ENCODE measurements at places on chromosomes 5 and 9. TPM values are rescaled to one million over a fixed set of nuclear protein-coding genes. Genes with fewer than 3 reads are reported as not detected.

DNA sequence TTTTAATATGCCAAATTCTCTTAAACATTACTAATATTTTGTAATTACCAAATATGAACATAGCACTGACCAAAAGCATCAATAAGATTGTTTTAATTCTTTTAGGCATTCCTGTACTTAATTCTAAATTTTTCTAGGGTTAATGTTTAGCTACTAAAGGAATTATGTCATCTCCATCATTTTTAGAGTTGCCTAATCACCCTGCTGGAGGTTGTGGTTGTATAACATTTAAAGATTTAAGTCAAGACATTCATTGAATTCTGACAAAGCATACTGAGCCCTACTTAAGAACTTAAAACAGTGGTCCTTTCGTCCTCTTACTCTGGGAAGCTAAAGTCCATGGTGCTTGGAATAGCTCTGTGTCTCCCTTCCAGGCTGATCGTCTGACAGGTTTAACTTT lies 28.1 kb upstream of the DAB2 start:
- DNase-seq: no peak

Gene PCDHGA5
- total RNA-seq: not detected

GRCh38 chr9:109934136-109934856 lies 154.3 kb downstream of the PALM2AKAP2 start:
- no peak for DNase-seq

DNA sequence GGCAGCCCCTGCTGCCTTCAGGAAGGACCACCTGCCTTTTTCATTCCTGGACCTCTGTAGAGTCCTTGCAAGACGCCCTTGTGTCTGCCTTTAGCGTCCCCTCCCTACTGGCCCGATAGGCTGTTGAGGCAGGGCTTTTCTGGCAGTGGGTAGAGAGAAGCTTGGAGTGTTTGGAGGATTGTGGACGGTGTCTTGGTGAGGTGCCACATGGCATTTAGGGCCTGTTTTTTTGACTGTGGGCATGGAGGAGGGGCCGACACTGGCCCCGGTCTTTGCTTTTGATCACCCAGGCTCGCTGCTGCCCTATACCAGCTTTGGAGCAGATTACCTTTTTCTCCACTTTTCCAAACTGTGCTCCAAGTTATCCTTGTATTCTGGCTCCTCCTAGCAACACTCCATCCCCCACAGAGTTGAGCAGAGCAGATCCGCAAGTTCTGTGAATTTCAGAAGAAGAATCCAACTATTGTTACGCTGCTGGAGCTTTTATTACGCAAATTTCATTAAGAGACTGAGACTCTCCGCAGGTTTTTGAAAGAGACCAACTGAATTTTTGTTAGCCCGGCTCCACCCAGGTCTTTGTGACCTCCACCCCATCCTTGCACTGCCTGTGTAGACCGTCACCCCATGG lies 34.8 kb upstream of the PRDM12 start:
- no peak for DNase-seq

DNA sequence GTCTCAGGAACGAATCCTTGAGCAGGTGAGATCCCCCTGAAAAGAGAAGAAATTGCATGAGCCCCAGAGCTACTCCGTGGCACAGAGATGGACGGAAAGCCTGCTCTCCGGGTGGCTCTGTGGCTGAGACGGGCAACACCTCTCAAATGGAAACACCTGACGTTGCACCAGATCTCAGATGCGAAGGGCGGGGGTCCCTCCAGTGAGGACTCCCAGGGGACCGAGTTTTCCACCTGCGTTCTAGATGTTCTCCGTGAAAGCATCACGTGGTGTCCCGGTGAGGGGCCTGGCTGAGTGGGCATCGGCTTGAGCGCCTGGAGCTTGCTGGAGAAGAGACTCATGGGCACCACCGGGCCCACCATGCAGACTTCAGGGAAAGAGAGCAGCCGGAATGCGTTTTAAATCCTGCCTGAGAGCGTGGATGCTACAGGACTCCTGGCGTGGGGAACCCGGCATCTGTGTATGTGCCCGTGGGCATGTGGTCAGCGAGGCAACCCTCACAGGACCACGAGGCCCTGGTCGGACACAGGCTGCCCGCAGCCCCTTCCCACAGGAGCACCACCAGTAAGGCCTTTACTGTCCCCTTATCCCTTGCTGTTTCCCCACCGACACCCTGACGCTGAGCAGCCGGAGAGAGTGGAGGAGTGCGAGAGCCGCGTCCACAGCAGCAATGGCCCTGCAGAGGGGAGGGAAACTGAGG lies 378.4 kb upstream of the IRX4 start:
- DNase-seq: no peak

All from activated CD4-positive, alpha-beta T cell treated with anti-CD3 and anti-CD28 coated beads, Interleukin-2, amount 10 ng/mL, durations not matched to agents 7 days and 5 days (primary cell).